Mesenteric fat pad (tissue), 1 donor: ENCODE measurements at places on chromosomes 12 and 14.

DNA sequence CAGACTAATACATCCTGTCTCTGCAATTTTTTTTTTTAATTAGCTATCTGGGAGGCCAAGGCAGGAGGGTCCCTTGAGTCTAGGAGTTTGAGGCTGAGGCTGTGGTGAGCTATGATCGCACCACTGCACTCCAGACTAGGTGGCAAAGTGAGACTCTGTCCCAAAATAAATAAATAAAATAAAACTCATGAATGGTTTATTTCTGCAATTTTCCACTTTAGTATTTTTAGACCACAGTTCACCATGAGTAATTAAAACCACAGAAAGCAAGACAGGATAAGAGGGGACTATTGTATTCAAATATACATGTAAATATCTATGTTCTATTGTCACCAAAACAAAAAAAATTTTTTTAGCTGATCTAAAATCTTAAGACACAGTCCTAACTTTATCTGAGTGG is 17.8 kb downstream of the TAOK3 start:
- no peak for DNase-seq

DNA sequence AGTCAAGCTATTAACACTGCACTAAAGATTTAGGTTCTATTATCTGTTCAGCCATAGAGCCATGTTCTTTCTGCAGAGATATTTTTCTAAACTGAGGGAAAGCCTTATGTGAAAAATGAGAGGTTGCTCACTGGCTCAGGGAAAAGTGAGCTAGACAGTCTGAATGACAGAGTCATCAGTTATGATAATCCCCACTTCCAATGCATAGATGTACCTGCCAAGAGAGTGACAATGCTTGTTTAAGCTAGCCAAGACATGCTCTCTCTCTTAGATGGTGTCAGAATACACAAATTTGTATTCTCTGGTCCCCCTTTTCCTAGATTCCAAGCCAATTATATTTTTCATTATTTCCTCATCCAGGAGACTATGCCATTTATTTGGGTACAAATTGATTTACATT is 176.9 kb upstream of the FRMD6 start:
- DNase-seq: no peak

DNA sequence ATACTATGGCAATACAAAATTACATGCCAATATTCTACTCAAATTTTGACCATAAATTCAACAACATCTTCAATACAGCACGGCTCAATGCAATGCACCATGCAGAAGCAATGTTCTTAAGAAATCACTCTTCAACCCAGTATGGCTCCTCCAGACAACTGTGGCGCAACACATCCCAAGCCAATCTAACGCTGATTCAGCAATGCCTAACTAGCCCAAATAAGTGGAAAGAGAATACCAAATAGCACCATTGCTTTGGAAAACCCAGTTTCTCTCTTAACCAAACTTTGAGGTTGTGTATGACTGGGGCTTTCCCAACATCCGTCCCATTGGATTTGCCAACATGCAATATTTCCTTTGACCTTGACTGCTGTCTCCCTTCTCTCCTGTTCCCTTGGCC is 211.1 kb upstream of the TBX3 start:
- DNase-seq: no peak

DNA sequence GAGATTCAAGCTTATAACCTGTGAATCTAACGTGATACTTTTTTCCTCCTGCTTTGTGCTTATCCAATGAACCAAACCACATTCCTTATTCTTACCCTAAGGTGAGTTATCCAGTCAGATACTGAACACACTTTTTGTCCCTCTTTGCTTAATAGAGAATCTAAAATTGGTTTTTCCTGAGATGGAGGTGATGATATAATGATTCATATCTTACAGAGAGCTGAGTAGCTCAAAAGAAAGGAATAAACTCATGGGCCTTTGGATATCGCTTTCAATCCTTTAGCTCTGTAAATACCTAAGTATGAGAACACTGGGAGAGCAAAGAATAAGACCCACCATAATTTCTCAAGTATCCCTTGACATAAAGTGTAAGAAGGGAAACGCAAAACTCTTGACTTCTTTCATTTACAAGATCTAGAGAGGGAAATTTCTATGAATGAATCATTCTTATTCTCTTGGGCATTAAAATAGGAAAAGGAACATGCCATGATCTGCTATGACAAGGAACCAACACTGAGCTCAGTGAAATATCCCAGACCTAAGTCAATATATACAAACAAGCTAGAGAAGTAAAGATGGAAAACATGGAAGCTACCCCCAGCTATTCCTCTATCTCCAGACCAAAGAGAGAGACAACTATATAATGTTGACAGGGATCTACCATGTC is 81.8 kb upstream of the STAC3 start:
- DNase-seq: no peak

- no peak for DNase-seq
Observed at GRCh38 chr12:20220339-20220738, 148.0 kb upstream of the PDE3A start.

GRCh38 chr14:23865502-23865901 is 88.1 kb upstream of the DHRS4 start:
- no peak for DNase-seq

DNA sequence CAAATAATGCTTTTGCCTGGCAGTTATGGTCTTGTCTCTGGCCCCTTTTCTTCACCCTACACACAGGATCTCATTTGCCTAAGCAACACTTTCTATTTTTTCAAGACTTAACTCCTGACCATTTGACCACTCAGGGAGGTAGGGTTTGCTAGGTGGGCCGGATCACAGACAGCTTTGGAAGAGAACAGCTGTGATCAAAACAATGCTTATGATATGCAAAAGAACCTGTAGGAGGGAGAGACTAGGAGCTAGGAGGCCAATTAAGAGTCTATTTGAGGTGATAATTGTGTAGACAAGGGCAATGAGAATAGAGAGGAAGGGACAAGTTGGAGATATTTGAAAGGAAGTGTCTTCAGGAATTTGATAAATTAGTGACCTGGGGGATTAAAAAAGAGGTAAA is 12.3 kb upstream of the DACT1 start:
- no peak for DNase-seq

DNA sequence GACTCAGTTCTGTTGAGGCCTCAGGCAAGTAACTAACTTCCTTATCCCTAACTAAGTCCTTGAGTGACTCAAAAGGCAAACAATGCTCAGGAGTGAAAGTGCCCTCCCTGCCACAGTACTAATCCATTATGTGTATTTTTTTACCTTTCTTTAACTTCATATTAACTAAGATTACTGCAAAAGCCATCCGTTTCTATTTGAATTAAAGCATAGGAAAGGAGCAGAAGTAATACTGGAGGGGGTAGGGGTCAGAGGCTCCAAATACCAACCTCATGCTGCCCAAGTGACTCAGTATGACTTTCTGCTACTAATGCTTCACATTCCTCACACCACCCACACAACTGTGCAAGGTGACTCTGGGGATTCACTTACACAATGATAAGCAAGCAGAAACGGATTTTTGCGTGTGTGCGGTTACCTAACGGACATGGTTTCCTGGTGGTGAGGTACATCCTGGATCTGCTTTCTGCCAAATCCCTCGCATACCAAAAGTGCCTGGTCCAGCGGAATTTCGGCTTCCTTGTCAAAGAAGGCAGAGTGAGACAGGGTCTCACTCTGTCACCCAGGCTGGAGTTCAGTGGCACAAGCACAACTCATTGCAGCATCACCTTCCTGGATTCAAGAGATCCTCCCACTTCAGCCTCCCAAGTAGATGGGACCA is 25.1 kb downstream of the MOK start:
- DNase-seq: no peak

DNA sequence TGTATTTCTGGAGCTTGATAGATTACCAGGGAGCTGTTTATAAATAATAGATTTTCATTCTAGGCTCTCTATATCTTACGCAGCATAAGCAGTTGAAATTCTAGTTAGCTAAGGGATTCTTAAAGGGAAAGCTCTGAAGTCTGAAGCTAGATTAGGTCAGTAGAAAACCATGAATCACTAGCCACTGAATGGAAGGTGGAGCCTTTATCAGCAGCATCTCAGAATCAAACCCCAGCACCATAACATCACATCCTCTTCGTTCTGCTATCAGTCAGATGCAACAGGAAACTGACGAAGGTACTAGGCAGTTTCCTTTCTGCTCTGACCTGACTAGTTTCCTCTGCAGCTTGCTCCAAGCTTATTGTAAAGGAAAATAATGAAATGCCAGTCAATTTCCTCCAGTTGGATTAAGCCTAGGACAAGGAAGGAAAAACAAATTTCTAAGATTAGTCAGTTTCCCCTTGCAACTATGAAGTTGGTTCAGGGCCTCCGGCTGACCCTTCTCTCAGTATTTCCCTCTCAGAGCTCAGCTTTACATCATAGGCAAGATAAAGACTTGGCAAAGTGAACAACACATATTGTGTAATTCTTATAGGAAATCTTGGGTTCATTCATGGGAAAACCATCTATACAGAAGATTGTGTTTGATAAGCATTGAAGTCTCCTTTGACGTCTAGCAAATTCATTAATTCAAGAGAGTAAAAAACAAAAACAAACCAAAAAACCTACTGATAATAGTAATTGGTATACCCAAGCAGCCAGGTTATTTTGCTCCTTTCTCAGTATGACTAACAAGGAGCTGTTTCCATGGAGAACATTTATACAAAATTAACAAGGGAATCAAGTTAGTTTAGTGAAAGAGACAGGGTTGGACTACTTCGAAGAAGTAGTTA is 43.4 kb upstream of the CFAP54 start:
- DNase-seq: no peak

GRCh38 chr12:2389079-2389790 is 336.4 kb downstream of the CACNA1C start:
- peak; percentile 49 for DNase-seq

DNA sequence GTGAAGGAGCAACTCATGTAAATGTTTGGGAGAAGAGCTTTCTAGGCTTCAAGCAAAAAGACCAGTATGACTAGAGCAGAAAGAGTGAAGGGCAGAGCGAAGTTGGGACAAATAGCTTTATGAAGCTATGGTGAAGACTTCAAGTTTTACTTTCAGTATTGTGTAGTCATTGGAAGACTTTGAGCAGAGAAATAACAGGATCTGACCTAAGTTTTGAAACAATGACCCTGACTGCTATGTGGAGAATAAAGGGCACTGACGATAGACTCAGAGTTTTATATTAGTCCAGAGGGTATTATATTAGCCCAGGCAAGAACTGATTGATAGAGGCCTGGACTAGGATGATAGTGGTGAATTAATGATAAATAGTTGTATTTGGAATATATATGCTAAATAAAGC is 187.3 kb downstream of the KTN1 start:
- DNase-seq: no peak
